Activated CD4-positive, alpha-beta T cell treated with anti-CD3 and anti-CD28 coated beads, Interleukin-2, amount 50 U/mL, for 1 hour (primary cell): ENCODE measurements at places on chromosomes 4 and X.

- no peak for DNase-seq
Measured at GRCh38 chrX:123830309-123830708, 29.5 kb upstream of the XIAP start.

- DNase-seq = no peak
Measured at GRCh38 chr4:48275686-48276085, 6.0 kb upstream of the TEC start.

- DNase-seq = peak; percentile 57
Measured at GRCh38 chr4:2412534-2412884, 5.9 kb downstream of the ZFYVE28 start.

DNA sequence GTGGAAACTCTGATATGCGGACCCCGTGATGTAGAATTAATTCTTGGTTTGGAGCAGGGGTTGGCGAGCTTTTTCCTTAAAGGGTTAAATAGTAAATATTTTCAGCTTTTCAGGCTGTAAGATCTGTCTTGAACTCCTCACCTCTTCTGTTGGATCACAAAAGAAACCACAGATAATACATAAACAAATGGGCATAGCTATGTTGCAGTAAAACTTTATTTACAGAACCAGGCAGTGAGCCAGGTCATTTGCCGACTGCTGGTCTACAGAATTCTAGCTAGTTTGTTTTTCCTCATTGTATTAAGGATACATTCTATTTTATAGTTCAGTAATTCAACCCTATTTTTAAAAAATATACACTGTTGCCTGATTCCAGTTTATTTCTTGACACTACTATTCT is 116.6 kb downstream of the PAPSS1 start:
- DNase-seq = no peak

- DNase-seq = no peak
Measured at GRCh38 chr4:85370400-85371032, 104.4 kb upstream of the ARHGAP24 start.
